ENCODE measurements at places on chromosomes 4 and X.

- H3K27me3 ChIP-seq: no peaks in the 10 kb centered on the region
- no peaks in the 10 kb centered on the region for H3K36me3 ChIP-seq
- H3K27ac ChIP-seq: no peak overlapping the region
- no peak overlapping the region for H3K4me3 ChIP-seq
Observed at GRCh38 chr4:25687773-25688172, 32.1 kb downstream of the SLC34A2 start.

GRCh38 chrX:25052798-25053534 lies 37.2 kb upstream of the ARX start:
- peaks cover 18% of the 10 kb centered on the region for H3K27me3 ChIP-seq
- H3K4me1 ChIP-seq: peaks cover 8% of the 10 kb centered on the region
- H3K27ac ChIP-seq: no peak overlapping the region
- DNase-seq: no peak
- H3K4me3 ChIP-seq: no peak overlapping the region

- H3K27me3 ChIP-seq: no peaks in the 10 kb centered on the region
- DNase-seq: no peak
- H3K36me3 ChIP-seq: no peaks in the 10 kb centered on the region
- H3K4me1 ChIP-seq: no peaks in the 10 kb centered on the region
Observed at GRCh38 chrX:123153846-123154335, 30.2 kb upstream of the GRIA3 start.

- peaks cover 69% of the 10 kb centered on the region for H3K4me1 ChIP-seq
- H3K27ac ChIP-seq: no peak overlapping the region
- H3K4me3 ChIP-seq: no peak overlapping the region
- peaks cover 2% of the 10 kb centered on the region for H3K36me3 ChIP-seq
Observed at GRCh38 chr4:184531008-184531407, 56.7 kb upstream of the IRF2 start.

- DNase-seq: no peak
- peaks cover 49% of the 10 kb centered on the region for H3K4me1 ChIP-seq
- H3K4me3 ChIP-seq: peak overlapping the region; percentile 47
- H3K36me3 ChIP-seq: peaks cover 18% of the 10 kb centered on the region
- no peaks in the 10 kb centered on the region for H3K27me3 ChIP-seq
Observed at GRCh38 chr4:169660929-169661328, 40.6 kb downstream of the CLCN3 start.

DNA sequence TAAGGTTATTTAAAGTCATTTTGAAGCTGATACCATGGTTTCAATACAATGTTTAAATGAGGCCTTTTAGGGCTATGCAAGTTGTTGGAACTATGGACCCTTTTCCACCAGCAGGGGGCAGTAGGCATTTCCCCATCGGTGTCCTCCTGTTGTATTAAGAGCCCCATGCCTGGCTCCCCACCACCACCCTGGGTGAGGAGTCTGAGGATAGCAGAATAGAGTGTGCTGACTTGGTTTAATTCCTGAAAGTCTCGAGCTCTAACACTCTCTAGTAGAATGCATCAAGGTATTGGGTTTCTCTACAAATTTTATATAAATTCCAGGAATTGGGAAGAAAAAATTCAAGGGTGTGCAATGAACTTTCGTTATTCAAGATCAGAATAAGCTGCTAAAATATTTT lies 234.8 kb upstream of the JADE1 start:
- H3K4me1 ChIP-seq: no peaks in the 10 kb centered on the region
- no peak overlapping the region for H3K27ac ChIP-seq
- H3K4me3 ChIP-seq: no peak overlapping the region
- peaks cover 3% of the 10 kb centered on the region for H3K27me3 ChIP-seq

DNA sequence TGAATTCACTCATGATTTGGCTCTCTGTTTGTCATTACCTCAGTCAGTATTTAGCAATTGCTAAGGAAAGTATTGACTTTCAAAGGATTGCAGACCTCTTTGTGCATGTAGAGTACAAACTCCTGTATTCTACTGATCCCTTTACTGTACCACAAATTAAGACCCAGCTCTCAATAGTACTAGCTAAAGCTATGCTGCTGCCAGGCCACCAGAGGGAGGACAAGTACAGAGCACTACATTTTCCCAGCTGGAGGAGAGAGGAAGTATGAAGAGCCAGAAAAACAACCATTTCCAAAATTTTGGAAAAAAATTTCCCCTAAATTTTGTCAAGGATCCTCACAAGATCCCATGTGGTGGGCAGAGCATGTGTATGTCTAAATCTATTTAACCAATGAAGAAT lies 175.0 kb upstream of the MTMR8 start:
- no peak overlapping the region for H3K4me3 ChIP-seq
- H3K36me3 ChIP-seq: no peaks in the 10 kb centered on the region
- peaks cover 7% of the 10 kb centered on the region for H3K27me3 ChIP-seq
- H3K27ac ChIP-seq: no peak overlapping the region
- peaks cover 7% of the 10 kb centered on the region for H3K4me1 ChIP-seq

DNA sequence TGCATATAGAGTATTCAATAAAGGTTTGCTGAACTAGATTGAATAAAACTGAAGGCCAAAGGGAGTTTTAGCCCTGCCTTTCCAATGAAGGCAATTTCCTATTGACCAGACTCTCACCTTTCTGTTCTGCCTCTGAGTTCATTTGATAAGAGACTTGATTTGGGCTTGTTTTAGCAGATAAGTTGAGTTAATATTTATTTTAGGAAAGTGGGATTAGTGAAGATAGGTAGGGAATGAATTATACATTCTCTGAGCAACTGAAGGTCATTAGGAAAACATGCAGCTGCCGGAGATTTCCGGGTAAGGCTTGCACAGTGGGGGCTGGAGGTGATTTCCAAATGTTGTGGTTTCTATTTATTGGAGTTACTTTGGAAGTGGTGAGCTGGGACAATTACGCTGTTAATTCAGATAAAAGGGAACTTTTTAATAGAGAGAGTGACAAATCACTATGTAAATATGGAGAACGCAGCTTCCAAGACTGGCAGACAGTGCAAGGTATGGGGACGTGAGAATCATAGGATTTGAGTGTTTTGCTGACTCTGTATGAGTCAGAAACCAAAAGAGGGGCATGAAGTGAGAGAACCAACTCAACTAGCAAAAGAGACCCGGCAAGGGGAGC lies 553.6 kb upstream of the BOD1L1 start:
- H3K27ac ChIP-seq: no peak overlapping the region
- H3K4me1 ChIP-seq: peaks cover 32% of the 10 kb centered on the region
- no peak overlapping the region for H3K4me3 ChIP-seq
- no peaks in the 10 kb centered on the region for H3K36me3 ChIP-seq
- no peaks in the 10 kb centered on the region for H3K27me3 ChIP-seq

- DNase-seq: no peak
- H3K27me3 ChIP-seq: no peaks in the 10 kb centered on the region
- no peaks in the 10 kb centered on the region for H3K36me3 ChIP-seq
- no peaks in the 10 kb centered on the region for H3K4me1 ChIP-seq
- no peak overlapping the region for H3K27ac ChIP-seq
- no peak overlapping the region for H3K4me3 ChIP-seq
Observed at GRCh38 chr4:60944060-60944459, 256.1 kb upstream of the ADGRL3 start.

DNA sequence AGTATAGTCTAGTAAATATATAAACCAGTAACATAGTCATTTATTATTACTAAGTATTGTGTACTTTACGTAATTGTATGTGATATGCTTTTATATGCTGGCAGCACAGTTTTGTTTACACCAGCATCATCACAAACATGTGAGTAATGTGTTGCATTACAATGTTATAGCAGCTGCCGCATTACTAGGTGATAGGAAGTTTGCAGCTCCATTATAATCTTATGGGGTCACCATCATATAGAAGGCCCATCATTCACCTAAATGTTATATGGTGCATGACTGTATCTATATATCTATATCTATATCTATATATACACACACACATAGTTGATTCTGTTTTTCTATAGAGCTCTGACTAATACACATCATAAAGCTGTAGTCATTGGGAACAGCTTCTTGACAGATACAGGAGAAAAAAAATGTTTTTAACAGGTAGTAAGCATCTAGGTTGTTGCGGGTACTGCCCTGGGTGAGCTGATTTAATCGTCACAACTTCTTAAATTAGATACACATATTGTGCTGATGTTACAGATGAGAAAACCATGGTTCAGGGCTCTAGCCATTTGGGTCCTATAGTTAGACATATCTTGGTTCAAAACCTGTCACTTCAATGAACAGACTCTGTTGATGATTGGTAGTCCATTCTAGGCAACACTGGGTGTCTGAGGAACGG lies 77.9 kb downstream of the CLNK start:
- no peak overlapping the region for H3K27ac ChIP-seq
- H3K27me3 ChIP-seq: no peaks in the 10 kb centered on the region

GRCh38 chr4:108902769-108903168 lies 139.9 kb upstream of the ETNPPL start:
- no peak overlapping the region for H3K4me3 ChIP-seq
- no peaks in the 10 kb centered on the region for H3K36me3 ChIP-seq
- no peaks in the 10 kb centered on the region for H3K4me1 ChIP-seq

DNA sequence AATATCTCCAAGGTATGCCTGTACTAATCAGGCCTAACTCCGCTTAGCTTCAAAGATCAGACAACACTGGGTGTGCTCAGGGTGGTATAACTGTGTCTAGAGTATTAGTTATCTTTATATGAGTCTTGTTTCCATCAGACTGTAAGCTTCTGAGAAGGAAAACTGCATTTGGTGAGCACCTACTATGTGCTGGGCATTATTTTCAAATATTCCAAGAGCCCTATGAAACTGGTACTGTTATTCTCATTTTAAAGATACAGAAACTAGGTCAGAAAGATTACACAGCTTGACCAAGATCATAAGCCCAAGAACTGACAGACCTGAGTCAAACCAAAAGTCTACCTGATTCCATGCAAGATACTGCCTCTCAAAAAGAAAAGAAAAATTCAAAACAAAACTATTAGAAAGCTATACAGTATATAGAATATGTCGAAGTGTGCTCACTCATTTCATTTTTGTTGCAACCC lies 44.4 kb downstream of the LRBA start:
- H3K27ac ChIP-seq: peak overlapping the region; percentile 89
- peaks cover 26% of the 10 kb centered on the region for H3K36me3 ChIP-seq
- no peak for DNase-seq
- peak overlapping the region; percentile 6 for H3K4me3 ChIP-seq
- peaks cover 76% of the 10 kb centered on the region for H3K4me1 ChIP-seq

DNA sequence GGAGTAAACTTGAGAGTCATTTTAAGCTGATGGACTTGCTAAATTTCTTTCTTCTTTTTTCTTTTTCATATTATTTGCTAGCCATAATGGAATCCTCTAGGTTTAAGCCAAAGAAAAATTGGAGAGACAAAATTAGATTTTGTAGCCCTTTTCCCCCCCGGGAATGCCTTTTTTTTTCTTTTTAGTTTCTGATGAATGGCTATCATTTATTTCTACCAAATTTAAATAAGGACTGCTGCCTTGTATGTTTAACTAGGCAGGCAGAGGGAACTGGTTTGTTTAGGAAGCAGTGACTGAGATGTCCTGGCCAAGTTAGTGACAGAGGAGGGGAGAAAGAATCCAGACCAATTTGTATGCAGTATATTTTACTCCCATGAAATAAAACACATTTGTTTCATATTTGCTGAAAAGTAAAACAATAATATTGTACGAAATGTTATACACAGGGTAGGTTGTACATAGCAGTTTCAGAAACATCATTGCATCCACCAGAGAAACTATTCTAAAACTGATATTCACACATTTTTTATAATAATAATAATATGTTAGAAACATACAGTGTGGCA lies 5.7 kb downstream of the PITX2 start:
- peaks cover 96% of the 10 kb centered on the region for H3K27me3 ChIP-seq
- no peaks in the 10 kb centered on the region for H3K36me3 ChIP-seq
- H3K4me1 ChIP-seq: peaks cover 49% of the 10 kb centered on the region
- no peak for DNase-seq

DNA sequence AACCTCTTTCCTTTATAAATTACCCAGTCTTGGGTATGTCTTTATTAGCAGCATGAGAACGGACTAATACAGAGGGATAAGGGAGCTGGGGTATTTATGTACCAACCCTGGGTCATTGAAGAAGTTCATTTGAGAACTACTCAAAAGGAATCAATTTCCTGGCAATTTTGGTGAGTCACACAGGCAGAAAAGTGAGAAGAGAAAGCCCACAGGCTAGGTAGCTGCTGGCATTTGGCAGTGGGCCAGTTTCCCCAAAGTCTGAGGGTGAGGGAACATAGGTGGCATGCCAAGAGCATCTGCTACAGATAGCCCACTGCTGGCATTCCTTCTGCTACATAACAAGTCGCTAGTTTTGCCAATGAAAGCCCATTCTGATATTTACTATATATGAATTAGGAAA lies 411.2 kb downstream of the MID1IP1 start:
- H3K27me3 ChIP-seq: peaks cover 55% of the 10 kb centered on the region
- H3K4me1 ChIP-seq: peaks cover 16% of the 10 kb centered on the region
- no peak overlapping the region for H3K27ac ChIP-seq
- no peak overlapping the region for H3K4me3 ChIP-seq
- peak; percentile 47 for DNase-seq

DNA sequence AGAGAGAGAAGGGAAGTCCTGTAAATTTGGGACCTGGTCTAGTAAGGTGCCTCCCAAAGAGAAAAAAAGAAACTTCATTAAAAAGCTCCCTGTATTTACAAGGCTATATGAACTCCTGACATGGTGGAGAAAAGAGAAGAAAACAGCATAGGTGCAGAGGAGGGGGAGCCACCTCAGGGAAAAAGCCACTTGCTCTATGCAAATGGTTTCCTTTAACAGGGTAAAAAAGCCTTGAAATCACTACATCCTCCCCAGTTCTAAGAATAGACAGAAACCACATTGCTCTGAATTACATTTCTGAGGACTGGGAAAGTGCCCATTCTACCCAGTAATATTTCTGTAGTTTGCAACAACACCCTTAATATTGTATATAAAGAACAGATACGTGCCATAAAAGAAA lies 165.5 kb downstream of the KLF8 start:
- no peak for DNase-seq
- peak overlapping the region; percentile 80 for H3K27ac ChIP-seq
- H3K27me3 ChIP-seq: peaks cover 36% of the 10 kb centered on the region
- H3K4me1 ChIP-seq: peaks cover 49% of the 10 kb centered on the region
- peak overlapping the region; percentile 51 for H3K4me3 ChIP-seq

DNA sequence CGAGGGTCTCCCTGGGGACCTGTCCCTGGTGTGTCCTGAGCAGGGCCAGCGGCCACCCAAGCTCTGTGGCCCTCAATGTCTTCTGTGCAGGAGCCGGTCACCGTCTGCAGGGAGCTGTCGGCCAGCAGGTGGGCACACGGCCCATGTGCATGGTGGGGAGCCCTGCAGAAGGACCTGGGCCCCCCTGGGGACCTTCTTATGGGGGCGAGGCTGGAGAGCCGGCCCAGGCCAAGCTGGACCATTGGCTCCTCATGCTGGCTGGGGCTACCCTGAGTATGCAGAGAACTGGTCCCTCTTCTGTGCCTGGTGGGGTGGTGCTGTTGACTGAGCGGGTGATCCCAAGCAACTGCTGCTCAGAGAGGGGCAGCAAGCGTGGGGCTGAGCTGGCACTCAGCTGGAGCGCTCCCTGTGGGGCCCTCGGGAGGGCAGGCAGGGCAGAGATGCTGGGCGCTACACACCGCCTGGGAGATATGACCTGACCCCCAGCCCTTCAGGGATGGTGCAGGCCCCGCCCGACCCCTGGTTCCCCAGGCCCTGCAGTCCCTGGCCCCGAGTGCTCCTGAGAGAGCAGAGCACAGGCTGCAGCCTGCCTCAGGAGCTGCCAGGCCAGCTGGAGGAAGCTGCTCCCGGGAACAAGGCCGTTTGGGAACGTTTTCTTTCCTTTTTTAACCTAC lies 14.8 kb downstream of the NAT8L start:
- no peak for DNase-seq
- H3K4me1 ChIP-seq: no peaks in the 10 kb centered on the region
- H3K4me3 ChIP-seq: no peak overlapping the region
- no peak overlapping the region for H3K27ac ChIP-seq
- H3K27me3 ChIP-seq: no peaks in the 10 kb centered on the region

Measured in activated T-cell treated with anti-CD3 and anti-CD28 coated beads, Interleukin-2, amount 50 U/mL, for 24 hours (primary cell).